Stimulated activated CD8-positive, alpha-beta memory T cell treated with anti-CD3 and anti-CD28 coated beads, Interleukin-7, amount 100 ng/mL, for 1 hour (primary cell): ENCODE measurements at places on chromosomes 11 and 22.

DNA sequence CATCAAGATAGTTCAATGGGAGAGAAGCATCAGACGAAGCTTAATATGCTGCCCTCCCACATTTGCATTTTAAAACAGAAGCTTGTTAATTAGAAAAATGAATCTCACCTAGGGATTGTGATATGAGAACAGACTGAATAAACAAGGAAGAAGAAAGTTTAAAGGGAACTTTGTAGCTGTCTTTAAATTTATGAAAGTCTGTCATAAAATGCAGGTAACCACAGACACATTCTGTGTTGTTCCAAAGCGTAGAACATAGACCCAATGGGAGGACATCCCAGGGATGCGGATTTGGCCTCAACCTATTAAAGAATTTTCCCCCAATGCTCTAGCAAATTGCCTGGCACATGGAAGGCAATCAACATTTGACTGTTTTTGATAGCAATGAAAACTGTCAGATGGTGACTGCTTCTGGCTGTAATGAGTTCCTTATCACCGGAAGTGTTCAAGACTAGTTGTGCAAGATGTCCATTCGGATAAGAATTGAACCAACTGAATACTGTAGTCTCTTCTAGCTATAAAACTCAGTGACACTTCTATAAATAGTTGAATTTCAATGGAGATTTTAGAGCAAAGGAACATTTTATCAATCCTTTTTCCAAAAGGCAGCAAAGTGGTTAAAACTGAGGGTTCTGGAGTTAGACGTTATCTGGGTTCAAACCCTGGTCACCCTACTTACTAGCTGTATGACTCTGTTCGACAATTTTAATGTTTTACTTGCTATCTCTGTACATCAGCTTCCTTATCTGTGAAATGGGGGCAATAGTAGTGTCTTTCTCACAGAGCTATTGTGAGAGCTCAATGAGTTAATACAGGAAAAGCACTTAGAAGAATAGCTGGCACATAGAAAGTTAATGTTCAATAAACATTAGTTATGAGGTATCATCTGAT, 64.9 kb downstream of the LIF start:
- no peak for DNase-seq

DNA sequence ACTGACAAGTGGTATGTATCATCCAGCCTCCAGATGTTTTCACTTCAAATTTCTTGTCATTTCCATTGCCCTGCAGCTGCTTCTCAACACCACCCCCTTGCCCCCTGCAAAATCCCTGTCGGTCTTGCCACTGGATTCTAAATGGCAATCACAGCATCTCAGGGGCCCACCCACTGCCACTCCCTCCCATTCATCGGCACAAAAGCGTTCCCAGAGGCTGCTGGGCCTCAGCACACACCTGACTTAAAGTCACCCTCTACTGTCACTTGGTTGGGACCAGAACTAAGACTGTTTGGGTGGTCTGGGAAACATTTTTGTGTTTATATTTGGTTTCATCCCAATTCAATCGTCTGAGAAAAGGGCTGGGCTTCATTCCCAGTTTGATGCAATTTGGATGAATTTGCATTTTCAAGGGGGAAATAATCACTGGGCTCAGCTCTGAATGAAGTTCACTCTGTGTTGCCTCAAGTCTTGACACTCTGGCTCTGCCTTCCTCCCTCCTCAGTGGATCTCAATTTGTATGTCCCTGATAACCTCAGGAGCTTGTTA, 27.1 kb downstream of the SYT13 start:
- no peak for DNase-seq

GRCh38 chr11:80443177-80443576, 1002.3 kb upstream of the TENM4 start:
- DNase-seq = no peak

- no peak for DNase-seq
These were observed 25.8 kb downstream of the TSKU start for GRCh38 chr11:76808996-76809395.

DNA sequence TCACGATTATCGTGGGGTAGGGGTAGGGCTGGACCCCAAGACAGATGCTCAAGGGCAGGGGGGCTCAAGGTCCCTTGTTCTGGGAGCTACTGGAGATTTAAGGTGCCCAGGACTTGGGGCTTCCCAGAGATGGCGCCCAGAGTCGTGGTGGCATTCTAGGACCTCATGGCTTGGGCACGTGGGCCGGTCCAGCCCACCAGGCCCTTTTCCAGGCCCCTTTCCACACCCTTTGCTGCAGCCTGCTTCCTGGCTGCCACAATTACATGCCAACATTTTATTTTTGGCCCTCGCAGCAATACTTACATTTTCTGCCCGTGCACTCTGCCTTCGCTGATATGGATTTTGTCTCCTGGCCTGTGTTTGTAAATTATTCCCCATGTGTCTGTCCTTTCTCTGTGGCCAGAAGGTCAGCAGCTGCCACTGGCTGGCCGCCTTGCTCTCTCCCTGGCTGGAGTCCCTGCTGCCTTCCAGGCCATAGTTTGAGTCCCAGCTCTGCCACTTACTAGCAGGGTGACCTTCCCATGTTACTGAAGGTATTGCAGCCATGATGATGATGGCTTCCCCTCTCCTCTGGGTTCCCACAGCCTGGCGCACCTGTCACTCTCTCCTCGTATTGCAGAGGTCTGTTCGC, 11.2 kb downstream of the MB start:
- no peak for DNase-seq

DNA sequence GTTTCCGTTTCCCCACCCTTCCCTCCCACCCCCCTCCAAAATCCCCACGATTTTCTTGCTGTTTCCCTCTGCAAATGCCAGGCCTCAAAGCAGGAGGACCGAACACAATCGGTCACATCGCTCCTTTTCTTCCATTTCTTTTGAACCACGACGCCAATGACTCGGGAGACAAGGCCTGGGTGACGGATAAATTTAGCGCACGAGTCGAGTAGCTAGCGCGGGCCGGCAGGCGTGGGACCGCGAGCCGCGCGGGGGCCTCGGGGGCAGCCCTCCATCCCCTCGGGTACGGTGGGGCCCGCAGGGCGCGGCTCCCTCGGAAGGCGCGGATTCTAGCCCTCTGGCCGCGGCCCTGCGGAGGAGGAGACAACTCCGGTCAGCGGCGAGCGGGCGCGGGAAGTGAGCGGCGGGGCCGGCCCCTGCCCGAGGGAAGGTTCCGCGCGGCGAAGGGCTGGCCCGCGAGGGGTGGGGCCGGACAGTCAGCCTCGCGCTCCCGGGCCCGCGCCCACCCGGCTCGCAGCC, 414 bp downstream of the JOSD1 start:
- no peak for DNase-seq

DNA sequence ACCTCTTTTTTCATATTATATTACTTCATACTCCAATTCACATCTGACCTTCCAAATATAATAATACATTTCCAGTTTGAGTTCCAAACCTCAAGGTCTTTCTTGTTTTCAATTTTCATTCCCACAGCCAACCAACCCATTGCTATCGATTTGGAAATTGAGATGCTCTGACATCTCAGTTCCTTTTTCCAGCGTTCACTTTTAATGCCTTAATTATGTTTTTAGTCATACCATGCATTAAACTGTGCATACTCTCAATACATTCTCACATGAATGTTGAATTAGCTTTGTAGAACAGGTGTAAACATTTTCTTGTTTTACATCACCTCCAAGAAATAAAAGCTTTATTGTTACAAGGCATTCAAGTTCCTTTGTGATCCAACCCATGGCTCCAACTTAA, 294.2 kb upstream of the ANO3 start:
- DNase-seq = no peak

GRCh38 chr11:30938810-30939209, 352.7 kb upstream of the MPPED2 start:
- DNase-seq = no peak

GRCh38 chr11:102192349-102193066, 82.3 kb downstream of the YAP1 start:
- no peak for DNase-seq

GRCh38 chr22:31122532-31123291, at the start of gene INPP5J:
INPP5J (plus strand) TSS chr22:31122966; CDS start chr22:31123015, 49 bp downstream.
- no peak for DNase-seq

GRCh38 chr22:24445481-24446259, 18.3 kb downstream of the ADORA2A start:
- DNase-seq = no peak

DNA sequence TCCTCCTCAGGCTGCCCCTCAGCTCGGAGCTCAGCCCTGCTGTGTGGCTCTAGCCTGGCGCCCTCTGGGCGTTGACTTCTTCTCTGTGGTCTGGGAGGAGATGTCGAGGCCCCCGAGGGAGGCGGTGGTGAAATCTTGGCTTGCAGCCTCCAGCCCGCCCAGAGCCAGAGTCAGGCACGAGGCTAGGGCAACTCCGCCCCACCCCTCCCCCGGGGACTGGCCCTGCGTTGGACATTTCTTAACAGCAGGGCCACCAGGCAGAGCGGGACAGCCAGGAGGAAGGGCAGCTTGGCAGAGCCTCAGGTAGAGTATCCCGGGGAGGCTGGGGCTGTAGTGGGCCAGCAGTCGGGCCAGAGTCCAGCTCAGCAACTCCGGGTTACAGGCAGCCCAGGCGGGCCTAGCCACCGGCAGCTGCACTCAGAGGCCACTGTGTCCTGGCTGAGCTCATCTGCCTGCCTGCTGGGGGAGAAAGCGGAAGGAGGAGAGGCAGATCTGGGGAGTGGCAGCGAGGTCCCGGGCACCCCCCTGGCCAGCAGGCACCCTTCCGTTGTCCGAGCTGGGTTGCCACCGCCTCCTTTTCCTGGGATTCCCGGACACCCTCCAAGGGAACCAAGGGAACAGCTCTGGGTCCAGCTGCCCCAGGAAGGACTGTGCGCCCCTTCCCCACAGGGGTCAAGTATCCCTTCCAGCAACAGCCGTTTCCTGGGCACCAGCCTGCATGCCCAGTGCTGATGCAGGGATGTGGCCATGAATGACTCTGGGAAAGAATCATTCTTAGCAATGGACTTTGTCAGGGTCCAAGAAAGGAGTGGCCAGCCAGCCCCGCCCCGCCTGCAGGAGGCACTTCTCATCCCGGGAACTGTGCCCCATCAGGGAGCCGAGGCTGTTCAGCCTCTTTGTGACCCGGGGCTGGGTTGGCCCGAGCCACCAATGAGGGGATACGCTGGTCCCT, at the start of gene ALDH3B1:
TSS of gene ALDH3B1 (plus strand) at position 238 of the 952 bp plus-strand sequence. CDS start 4,971 bp downstream, outside the sequence.
- no peak for DNase-seq

DNA sequence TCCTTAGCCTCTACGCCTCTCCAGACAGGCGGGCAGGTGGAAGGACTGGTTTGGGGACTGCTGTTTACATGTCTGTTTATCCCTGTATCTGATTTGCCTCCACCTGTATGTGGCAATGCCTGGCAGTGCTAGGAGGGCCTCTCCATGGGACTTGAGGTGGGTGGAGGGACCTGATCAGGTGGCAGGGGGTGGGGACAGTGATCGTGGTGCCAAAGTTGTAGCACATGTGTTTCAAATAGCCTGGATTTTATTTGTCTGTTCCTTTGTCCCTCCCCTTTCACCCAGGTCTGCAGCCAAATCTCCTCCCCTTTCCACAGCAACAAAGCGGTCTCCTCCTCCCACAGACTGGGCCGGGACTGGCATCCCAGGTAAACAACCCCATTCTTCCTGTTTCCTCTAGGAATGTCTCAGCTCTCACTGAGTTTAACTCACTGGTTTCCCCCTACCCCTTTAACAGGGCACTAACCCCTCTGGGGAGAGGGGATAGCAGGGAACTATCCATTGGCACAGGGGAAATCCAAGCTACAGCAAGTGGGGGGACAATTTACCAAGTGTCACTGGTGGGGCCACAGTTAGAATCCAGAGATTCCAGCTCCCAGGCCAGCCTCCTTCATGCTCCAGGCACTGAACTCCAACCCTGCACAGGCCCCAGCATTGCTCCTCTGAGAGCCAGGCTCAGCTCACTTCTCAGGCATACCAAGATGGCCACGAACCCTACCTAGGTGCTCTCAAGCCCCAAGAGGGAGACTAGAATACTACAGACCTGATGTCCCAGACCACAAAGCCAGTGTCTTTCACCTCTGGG, 22.9 kb upstream of the TLCD5 start:
- no peak for DNase-seq

- DNase-seq = no peak
These were observed 2.5 kb downstream of the MRGPRG start for GRCh38 chr11:3216027-3216525.

DNA sequence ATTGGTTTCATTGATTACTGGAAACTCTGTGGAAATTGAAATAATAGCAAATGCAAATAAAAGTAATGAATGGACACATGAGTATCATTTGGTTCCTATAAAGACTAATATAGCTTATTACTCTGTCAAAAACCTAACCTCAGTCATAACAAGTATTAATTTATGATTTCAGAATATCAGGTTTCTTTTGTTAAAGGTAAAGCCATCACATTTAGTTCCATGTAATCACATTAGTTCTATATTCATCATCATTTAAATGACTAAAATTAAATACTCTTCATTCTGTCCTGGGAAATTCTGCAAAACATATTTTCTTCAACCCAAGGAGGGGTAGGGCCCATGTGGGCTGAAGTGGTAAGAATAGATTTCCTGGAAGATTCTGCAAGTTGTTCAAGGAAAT, 68.2 kb upstream of the ANO3 start:
- no peak for DNase-seq
